ENCODE measurements at places on chromosomes 2 and 18.

- no peak for DNase-seq
Measured at GRCh38 chr18:50970006-50970405, 2.2 kb downstream of the ELAC1 start.

DNA sequence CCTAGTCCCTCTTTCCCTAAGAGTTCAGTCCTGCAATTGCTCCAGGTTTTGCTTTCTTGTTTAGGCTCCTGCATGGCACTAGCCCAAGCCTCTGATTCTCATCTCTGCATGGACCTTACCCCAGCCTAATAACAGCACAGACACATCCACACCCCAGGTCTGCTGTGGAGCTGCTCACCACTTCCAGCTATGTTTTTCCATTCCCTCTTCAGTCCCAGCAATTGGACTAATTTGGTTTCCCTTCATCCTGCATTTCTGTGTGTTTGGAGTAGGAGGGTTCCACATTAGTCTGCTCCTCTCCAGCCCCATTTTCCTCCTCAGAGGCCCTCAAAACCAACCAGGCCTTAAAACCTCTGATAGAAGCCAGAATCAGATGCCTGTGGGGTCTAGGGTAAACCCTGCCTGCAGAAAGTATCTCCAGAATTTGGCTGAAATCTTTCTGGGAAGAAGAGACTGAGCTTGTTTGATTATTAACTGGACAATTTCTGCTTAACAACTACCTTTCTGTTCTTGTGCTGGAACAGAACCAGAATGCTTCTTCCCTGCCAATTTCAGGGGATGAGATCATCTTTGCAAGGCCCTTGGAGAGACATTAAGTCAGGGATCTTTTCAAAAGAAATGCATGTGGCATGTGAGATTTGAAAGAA lies 95.9 kb downstream of the GFPT1 start:
- peak; percentile 75 for DNase-seq

DNA sequence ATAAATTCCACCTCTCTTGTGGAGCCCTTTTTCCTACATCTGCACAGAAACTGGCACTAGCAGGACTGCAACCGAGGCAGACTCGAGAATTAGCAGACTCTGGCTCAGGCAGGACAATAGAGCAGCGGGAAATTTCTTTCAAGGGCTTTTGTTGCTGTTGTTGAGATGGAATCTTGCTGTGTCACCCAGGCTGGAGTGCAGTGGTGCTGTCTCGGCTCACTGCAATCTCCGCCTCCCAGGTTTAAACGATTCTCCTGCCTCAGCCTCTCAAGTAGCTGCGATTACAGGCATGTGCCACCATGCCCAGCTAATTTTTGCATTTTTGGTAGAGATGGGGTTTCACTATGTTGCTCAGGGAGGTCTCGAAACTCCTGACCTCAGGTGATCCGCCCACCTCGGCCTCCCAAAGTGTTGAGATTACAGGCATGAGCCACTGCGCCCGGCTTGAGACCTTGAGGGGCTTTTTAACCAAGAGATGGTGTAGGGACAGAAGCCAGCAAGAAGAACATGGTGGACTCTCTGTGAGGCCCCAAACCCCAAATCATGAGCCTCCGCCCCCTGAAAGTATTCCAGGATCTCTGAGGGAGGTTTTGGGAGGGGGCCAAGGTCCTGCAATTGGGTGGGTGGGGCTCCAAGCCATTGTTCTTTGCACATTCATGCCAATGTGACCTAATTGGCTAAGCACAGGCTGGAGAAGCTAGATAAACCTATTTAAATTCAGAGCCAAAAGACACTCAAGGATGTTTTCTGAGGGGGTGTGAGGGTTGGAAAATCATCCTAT lies 68.4 kb upstream of the MSH2 start:
- no peak for DNase-seq

- no peak for DNase-seq
Measured at GRCh38 chr2:29224693-29225551, 109.7 kb downstream of the CLIP4 start.

DNA sequence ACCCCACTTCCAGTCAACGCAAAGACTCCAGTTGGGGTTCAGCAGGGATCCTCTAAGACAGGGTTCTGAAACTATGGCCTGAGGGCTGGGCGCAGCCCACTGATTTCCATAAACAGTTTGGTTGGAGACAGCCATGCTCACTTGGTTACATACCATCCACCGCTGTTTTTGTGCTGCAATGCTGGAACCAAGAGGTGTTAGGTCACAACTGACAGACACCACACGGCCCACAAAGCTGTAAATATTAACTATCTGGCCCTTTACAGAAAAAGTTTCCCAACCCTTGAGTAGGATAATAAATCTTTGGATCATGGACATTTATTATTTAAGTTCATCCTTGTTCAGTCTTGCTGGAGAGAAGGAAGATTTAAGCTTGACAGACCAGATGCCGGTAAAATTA lies 8.4 kb upstream of the CD226 start:
- peak; percentile 58 for DNase-seq

- no peak for DNase-seq
Measured at GRCh38 chr2:208725280-208725679, 318.7 kb downstream of the PTH2R start.

- peak; percentile 95 for DNase-seq
Measured at GRCh38 chr18:40375837-40376236, 1579.2 kb upstream of the PIK3C3 start.

- DNase-seq = peak; percentile 46
Measured at GRCh38 chr2:200604571-200605255, 18.9 kb downstream of the AOX1 start.

DNA sequence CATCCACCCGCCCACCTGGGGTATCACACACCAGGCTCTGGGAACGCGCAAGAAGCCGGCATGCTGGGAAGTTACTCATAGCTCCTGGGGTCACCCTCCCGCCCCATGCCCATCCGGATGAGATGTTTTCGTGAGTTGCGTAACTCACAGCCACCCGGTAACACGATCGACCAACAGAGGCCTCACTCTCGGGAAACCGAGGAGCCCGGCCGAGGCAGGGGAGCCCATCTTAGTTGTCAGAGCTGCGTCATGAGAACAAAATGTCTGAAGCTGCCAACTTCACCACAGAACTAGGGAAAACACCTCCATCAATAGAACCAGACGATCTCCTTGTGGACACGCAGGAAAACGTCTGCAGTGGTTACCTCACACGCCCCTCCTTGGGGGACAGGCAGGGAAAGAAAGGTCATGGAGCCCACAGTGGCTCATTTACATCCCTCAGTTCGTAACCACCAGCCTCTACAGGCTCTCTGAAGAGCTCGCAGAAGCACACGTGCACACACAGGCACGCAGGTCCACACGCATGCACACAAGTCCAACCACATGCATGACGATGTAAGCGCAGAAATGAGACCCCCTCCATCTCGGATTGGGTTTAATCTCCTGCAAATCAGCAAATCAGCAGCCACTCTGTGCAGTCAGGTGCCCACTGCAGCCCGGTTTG lies 26.2 kb downstream of the ADI1 start:
- DNase-seq = peak; percentile 35

DNA sequence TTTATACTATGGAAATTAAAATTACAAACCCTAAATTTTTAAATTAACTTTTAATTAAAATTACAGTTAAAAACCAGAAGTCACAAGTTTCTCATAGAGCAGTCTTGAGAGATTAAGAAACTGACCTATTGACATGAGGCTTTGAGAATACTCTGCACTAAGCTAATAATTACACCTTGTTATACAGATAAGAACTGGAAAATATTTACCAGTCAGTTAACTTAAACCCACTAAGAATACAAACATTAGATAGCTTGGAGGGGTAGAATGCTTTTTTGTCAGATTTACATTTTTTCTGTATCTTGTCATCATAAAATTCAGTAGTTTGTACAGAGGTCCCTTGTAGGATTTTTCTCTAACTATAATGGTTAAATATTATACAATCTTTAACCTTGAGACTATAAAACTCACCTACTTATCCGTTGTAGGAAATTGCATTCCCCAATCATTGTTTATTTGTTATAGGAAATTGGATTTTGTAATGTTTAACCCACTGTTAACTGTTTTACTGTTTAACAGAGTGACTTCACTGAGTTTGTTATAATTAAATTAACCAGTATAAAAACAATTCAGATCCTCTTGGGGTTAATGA lies 219.7 kb upstream of the PKDCC start:
- DNase-seq = no peak

- peak; percentile 40 for DNase-seq
Measured at GRCh38 chr2:27003857-27004256, 28.9 kb upstream of the TMEM214 start.

DNA sequence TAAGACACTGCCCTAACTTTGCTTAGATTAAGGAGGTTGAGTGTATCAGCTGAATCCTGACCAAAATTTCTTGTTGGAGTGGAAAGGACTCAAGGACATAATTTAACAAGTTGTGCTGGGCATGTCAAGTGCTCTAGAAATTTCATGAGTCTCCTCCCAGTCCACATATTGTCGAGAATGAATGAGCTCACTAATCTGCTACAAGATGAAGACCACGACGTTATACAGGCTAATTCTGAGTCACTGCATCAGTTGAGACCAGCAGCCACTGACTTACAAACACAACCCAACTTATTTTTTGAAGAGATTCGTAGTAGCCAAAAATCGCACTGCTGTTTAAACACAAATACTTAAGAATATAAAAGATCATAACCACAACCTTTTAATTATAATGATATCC lies 28.7 kb upstream of the SLC8A1 start:
- DNase-seq = peak; percentile 15

GRCh38 chr2:230895536-230896345 lies 29.3 kb downstream of the GPR55 start:
- DNase-seq = no peak

DNA sequence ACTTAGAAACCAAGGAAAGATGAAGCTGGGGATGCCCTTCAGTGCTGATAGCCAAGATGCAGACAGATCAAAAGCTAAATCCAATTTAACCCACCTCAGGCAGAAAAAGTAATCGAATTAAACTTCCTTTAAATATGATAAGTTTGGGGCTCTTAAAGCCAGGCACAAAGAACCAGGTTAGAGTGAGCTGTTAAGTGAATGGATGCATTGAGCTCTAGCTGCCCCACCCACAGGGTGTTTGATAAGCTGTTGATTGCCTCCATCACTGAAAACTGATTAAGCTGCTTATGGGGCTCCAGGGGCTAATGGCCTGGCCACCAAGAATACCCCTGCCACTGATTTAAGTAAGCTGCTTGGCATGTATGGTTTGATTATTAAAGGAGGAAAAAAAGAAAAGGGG lies 119.8 kb downstream of the PLEKHM3 start:
- no peak for DNase-seq

- peak; percentile 41 for DNase-seq
Measured at GRCh38 chr2:56132138-56132537, 51.7 kb upstream of the CCDC85A start.

- no peak for DNase-seq
Measured at GRCh38 chr2:18980104-18980785, 378.2 kb downstream of the OSR1 start.

GRCh38 chr2:30466216-30466615 lies 19.2 kb downstream of the LCLAT1 start:
- DNase-seq = no peak

- no peak for DNase-seq
Measured at GRCh38 chr18:11651899-11652298, 37.2 kb upstream of the GNAL start.

Data from fibroblast of skin of right quadriceps (primary cell).